ENCODE measurements at places on chromosomes 12 and 14.

- DNase-seq, result no peak
These were observed 20.2 kb downstream of the CEP170B start for GRCh38 chr14:104885031-104885972.

DNA sequence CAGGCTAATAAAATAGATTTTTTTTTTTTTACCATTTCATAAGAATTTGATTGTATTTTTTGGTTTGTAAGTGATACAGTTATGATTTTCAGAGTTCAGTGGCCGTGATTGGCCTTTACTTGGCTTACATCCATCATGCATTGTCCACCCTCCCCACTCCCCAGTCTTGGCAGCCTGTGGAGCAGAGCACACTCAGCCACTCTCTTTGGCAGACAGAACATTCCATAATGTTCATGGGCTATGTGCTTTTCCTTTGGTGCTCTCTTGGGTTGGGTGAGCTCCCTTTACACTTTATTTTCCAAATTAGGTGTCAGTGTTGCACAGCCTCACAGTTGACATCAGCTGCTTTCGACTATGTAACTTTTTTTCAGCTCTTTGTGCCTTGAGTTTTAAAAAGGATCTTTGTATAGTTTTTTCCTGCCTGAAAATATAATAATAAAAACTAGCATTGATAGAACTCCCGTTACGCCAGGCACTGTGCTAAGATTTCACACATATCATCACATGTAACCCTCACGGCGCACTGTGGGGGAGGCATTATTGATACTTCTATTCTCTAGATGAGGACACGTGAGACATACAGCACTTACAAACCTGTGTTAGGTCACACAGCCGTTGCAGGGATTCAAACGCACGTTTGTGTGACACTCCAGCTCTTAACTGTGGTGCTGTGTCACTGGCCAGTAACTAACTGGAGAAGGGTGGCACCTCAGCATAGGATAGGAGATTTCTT, 21.5 kb downstream of the SUDS3 start:
- no peak for DNase-seq

DNA sequence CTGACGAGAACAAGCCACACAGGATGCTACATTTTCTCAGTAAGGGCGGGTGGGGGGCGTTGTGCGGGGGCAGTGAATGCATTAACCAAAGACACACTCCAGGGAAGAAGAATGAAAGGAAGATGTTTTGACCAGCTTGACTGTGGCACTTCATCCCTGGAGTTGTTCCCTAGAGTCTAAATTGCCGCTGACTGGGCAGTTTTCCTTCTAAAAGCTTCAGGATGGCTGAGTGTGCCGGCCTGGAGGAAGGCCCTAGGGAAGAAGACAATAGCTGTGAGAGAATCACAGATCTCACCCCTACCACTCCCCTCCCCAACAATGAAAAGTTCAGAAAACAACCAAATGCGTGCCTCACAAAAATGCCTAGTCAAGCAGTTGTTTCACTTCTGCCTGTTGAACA, 67.2 kb downstream of the NKX2-1 start:
- no peak for DNase-seq

DNA sequence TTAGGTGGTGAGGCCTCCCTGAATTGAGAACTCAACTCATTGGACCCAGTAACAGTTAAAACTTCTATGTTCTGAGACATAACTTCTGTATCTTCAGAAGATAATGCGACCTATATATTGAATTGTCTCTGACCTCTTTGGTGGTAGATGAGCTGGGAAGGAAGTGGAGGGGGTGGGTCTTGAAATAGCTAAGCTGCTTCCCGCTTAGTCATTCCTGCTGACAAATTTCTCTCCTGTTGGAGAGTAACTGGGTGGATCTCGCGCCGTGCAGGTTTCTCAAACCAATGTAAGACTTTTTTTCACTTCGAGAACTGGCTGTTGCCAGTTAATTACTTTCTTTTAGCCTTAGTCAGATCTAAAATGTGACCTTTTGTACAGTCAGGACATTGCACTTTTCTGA, 100.8 kb downstream of the PPHLN1 start:
- DNase-seq, result no peak

DNA sequence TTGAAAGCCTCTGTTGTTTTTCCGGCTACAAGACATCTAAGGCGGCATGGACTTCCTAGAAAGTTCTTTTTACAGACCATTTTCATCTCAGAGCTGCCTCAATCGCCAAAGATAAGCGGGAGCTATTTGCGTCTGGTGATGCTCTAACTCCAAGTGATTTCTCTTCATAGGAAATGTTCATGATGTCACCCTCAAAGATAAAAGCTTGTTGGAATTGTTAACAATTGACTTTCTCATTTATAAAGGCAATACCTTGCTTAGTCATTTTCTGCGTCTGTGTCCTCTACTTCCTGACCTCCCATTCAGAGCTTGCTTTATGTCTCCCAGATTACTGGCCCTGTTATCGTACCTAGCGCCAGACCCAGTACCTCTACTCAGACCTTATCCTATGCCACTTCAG, 259.0 kb upstream of the G2E3 start:
- no peak for DNase-seq

- DNase-seq, result no peak
These were observed 10.8 kb downstream of the ISCA2 start for GRCh38 chr14:74504412-74504811.

- no peak for DNase-seq
These were observed 376 bp downstream of the INSM2 start for GRCh38 chr14:35534208-35534872.

DNA sequence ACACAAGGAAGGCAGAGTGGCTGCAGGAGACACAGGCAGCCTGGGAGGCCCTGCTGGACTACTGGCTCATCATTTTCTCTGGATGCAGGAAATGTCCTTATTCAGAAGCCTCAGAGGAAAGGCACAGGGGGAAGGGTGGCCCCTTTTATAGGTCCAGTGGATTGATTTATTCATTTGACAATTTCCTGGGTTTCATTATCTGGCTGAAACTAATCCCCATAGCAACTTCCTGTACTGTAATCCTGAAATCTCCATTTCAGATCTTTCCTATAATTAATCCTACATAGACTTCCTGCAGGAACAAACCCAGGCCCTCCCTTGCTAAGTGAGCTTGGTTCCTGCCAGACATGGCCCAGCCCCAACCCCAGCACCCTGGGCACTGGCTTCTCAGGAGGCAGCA, 23.0 kb downstream of the KRT76 start:
- no peak for DNase-seq

GRCh38 chr12:40565029-40565633, 127.1 kb upstream of the CNTN1 start:
- DNase-seq, result no peak

- DNase-seq, result no peak
These were observed 6.3 kb upstream of the NFE2 start for GRCh38 chr12:54306925-54307741.

- DNase-seq, result no peak
These were observed 52.1 kb downstream of the KDM5A start for GRCh38 chr12:337039-337438.

DNA sequence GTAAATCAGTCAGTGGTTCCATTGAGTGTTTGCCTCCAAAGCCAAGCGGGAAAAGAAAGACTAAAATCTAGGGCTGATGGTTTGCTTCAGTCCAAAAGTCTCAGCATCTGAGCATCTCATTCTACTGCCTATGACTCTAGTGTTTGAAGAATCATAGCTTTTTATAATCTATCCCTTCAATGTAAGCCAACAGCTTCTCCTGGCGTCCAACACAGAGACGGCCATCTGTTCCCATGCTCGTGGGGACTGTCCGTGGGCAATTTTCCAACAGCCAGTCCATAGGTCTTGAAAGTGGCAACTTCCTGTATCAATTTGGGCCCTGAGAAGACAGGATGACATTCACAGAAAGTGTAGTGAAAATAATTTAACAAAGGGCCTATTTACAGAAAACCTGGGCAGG, 544.4 kb upstream of the TMEM132C start:
- DNase-seq, result no peak

GRCh38 chr12:128542844-128543243, 275.9 kb downstream of the TMEM132C start:
- DNase-seq, result no peak

GRCh38 chr12:40158592-40159111, 52.8 kb upstream of the SLC2A13 start:
- no peak for DNase-seq

- DNase-seq, result no peak
These were observed 10.0 kb downstream of the EMP1 start for GRCh38 chr12:13206560-13206897.

DNA sequence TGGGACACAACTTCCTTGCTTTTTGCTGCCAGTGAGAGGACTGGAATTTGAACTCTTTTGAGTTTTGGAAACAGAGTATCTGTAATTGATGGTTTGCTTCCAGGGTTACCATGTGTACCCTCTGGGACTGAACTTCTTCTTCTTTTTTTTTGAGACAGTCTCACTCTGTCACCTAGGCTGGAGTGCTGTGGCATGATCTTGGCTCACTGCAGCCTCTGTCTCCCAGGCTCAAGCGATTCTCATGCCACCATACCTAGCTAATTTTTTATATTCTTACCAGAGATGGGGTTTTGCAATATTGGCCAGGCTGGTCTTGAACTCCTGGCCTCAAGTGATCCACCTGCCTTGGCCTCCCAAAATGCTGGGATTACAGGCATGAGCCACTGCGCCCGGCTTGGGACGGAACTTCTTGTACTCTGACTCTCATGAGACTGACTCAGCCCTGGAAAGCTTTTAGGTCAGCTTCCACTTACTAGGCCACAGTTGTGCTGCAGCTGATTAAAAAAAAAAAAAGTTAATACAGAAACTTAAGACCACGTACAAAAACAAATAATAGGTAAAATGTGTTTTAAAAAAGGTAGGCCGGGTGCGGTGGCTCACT, 15.8 kb downstream of the SEL1L start:
- DNase-seq, result no peak
